ENCODE measurements at places on chromosomes 2 and 18.

GRCh38 chr18:66971960-66972359, 368.1 kb upstream of the CDH19 start:
- DNase-seq = no peak

DNA sequence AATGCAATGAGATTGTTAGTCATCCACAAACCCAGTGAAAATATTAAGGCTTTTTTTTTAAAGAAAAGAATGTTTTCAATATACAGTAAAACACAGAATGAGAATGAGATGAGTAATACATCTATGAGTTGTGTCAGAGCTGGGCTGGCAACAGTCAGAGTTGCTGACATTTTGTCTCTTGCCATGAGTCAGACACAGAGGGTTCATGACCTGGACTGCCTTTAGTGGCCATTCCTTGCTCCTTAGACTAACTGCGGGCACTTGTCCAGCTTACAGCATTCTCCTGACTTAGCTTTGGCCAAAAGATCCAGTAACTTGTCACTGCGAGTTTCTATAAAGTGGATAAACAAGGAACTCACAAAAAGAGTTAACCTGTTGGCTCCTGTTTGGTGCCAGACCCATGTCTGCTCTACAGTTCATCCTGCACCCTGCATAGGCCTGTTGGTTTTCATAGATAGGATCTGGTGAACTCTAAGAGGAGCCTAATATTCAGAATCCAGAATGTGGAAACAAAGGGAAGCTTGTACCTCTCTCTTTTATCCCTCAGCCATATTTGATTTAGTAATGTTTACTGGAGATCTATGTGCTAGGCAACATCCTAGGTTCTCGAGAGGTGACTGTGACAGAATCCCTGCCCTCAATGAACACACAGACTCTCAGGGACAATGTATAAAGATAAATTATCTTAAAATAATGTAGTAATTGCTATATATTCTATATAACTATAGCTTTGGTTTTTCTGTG, 391.5 kb upstream of the VWC2L start:
- DNase-seq = no peak

GRCh38 chr2:26720322-26721114, 28.0 kb downstream of the KCNK3 start:
- no peak for DNase-seq

- DNase-seq = no peak
Measured at GRCh38 chr2:191790737-191791136, 56.2 kb downstream of the CAVIN2 start.

- DNase-seq = no peak
Measured at GRCh38 chr2:79630972-79631557, 118.2 kb downstream of the CTNNA2 start.

GRCh38 chr2:2422621-2423020, 91.5 kb upstream of the MYT1L start:
- DNase-seq = no peak

GRCh38 chr2:231987124-231987727, 25.7 kb downstream of the DIS3L2 start:
- no peak for DNase-seq

GRCh38 chr2:149507974-149508373, 79.6 kb downstream of the MMADHC start:
- no peak for DNase-seq

GRCh38 chr18:61954096-61954746, 61.4 kb upstream of the RNF152 start:
- DNase-seq = no peak

- DNase-seq = no peak
Measured at GRCh38 chr18:51726614-51727013, 529.1 kb upstream of the MEX3C start.
